ENCODE measurements at places on chromosomes 5 and 9. TPM values are rescaled to one million over a fixed set of nuclear protein-coding genes. Genes with fewer than 3 reads are reported as not detected.

DNA sequence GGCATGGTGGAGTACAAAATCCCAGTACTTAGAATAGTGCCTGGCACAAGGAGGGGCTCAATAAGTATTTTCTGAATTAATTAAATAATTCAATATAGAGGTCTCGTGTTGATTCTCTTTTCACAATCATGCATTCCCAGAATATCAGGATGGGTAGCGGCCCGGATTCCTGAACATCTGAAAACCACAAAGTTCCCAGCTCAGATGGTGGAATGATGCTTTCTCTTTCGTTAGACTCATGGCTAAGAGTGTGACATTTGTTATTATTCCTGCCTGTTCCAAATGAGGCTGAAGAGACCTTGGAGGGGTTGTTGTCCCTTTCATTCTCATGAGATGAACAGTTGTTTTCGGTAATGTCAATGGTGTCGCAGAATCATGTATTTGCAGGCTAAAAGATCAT, 95.4 kb upstream of the LIFR start:
- no peak for DNase-seq

Gene ZNF454
- polyA plus RNA-seq, result 6.0 TPM

- no peak for DNase-seq
Measured at GRCh38 chr5:119789406-119790117, 160.2 kb downstream of the FAM170A start.

Gene BHMT2
- 46.5 TPM for polyA plus RNA-seq

GRCh38 chr5:33824516-33825195, 67.1 kb downstream of the ADAMTS12 start:
- no peak for DNase-seq

Gene ECSCR
- 30.2 TPM for polyA plus RNA-seq

DNA sequence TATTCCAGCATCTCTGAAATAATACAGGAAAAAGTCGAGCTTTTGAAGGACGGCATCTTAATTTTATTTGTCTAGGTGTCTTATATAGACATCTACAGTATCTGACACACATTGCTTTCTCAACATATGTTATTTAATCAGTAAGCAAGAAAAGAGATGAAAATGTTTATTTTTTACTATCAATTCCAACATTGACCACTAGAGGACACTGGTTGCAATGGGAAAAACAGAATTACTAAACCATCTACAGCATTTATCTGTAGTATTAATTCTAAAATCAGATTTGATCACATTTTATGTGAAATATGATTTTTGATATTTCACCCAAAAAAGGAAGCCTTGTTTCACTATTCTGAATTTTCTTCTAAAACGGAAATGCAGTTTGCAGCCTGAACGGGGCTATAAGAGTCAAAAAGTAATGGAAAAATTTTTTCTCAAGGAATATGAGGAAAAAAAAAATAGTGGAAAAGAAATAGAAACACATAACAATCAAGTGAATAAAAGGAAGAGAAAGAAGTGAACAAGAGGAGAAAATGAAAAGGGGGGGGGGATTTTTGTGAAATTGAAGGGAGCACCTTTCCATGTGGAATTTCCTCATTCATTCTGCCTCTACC, 98.6 kb downstream of the OSTF1 start:
- DNase-seq, result no peak

DNA sequence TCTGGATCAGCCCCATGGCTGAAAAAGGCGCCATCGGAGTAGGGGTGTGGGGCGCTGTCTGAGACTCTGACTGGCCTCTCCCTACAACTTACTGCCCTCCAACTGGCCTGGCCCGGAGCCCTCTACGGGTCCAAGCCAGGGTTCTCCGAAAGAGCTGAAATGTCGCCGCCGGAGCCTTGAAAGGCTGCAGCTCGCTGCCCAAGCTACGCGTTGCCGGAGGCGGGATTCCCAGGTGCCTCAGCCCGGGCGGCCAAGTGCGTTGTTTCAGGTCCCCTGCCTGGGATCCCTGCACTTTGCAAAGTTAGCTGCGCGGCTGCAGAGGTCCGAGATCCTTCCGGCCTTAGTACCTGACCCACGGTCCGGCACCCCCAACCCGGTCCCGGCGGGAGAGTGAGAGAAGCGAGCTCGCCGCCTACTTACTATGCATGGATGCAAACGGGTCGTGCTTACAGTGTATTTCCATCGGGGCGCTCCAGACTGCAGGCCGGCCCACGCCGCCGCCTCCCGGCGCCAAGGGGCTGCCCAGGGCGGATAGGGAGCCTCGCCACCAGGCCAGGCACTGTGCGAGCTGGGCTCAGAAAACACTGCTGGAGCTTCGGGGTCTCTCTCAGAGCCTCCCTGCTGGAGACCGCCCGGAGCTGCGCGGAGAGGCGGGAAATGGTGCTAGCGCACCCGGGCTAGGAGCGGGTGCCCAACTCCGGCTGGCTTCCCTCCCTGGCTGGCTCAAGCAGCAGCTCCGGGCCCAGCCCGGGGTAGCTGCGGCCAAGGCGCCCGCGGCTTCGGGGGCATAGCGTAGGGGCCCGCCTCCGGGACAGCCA, 7.7 kb downstream of the PAX5 start:
- DNase-seq, result no peak

GRCh38 chr5:138498376-138498775, 33.1 kb downstream of the EGR1 start:
- DNase-seq, result no peak

DNA sequence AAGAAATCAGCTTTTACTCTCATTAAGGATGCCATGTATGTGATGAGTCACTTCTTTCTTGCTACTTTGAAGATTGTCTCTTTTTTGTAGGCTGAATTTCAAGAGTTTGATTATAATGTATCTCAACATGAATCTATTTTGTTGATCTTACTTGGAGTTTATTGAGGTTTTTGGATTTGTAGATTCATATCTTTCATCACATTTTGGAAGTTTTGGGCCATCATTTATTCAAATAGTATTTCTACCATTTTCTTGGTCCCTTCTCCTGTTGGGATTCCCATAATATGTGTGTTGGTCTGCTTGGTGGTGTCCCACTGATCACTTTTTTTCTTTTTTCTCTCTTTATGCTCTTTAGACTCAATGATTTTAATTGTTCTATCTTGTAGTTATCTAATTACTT, 116.3 kb downstream of the CNTLN start:
- no peak for DNase-seq

- no peak for DNase-seq
Measured at GRCh38 chr5:115875447-115875846, 33.7 kb downstream of the AP3S1 start.

DNA sequence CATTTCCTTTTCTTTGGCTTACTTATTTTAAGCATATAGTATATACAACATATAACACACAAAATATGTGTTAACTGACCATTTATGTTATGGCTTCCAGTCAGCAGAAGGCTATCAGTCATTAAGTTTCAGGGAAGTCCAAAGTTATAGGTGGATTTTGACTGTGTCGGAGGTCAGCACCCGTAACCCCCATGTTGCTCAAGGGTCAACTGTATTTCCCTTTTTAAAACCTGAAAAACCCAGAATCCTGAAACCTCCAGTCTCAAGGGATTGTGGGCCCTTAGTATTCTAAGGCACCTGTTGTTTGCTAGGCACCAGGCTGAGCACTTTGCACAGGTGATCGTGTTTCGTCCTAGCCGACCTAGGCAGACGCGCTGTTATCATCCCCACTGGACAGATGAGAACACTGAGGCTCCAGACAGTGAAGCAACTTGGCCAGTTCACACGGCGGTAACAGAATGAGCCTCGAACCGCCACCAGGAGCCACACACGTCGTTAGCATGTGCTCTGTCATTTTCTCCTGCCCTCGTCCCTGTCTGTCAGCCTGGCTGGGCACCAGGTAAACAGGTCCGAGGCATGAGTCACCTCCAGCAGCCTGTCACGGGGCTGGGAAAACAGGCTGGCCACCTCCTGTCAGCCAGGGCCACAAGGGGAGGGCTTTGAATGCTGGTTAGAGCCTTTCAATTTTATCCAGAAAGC, 39.9 kb downstream of the DUSP1 start:
- no peak for DNase-seq

GRCh38 chr5:147234825-147235635, at the start of gene STK32A:
Gene STK32A (plus strand): TSS chr5:147235026. CDS start chr5:147239635, 4,609 bp downstream.
- DNase-seq, result peak; percentile 39

DNA sequence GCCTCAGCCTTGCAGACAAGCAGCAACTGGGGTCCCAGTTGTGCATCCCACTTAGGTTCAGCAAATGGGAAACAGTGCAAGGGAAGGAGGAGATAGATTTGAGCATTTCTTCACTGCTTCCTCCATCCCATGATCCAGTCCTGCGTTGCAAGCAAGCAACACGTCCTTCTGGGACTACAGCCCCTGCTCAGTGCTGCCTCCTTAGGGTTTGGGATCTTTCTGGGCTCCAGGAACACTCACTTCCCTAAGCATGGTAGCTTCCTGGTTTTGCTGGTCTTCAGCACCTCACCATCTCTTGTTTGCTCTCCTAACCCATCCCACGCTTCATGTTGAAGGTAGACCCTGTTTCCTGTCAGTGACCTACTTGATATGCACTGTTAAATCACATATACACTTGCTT, 444.7 kb downstream of the MED10 start:
- DNase-seq, result no peak

- DNase-seq, result no peak
Measured at GRCh38 chr5:167478188-167478587, 813.3 kb upstream of the WWC1 start.

- DNase-seq, result no peak
Measured at GRCh38 chr5:129124608-129125007, 30.1 kb downstream of the ISOC1 start.
